ENCODE measurements at places on chromosomes 16 and 17.

DNA sequence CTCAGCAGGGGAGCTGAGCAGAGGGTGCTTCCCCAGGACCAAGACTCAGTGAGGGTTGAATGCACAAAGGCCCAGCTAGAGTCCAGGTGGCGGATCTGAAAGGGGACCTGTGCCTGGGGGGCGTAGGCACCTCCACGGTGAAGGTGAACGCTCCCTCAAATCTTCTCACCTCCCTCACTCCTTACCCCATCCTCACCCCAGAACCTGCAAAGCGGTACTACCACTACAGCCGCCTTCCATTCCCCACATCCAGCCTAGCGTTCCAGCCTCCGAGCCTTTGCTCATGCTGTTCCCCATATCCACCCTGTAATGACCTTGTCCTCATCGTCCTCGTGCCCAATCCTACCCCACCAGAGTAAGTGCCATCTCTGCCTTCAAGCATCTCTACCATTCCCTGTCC, 30.6 kb downstream of the TRPV3 start:
- DNase-seq = no peak

DNA sequence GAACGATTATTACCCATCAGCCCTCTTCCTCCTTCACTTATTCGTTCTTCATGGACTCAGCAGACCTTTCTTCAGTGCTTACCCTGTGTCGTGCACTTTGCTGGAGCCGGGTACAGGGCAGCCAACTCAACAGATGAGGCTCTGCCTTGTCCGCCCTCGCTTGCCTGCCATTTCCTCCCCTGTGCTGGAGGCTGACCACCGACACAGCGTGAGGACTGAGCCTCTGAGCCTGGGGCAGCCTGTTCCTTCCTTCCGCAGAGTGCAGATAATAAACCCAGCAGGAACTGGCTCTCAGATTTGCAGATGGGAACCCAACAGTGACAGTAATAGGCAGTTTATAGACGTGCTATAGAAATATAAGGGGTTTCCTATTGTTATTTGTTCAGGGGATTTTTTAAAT, 7.0 kb upstream of the SLC39A11 start:
- DNase-seq = no peak

DNA sequence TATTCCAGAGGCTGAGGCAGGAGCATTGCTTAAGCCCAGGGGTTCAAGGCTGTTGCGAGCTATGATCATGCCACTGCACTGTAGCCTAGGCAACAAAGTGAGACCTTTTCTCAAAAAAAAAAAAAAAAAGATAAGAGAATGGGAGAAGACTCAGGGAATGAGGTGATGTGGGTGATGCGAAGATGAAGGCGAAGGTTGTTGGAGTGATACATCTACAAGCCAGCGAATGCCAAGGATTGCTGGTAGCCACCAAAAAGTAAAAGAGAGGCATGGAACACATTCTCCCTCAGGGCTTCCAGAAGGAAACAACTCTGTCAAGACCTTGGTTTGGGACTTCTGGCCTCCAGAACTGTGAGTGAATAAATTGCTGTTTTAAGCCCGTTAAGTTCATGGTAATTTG, 26.0 kb upstream of the CNEP1R1 start:
- DNase-seq = no peak

GRCh38 chr17:47708312-47708863, 14.4 kb downstream of the TBKBP1 start:
- DNase-seq = no peak

DNA sequence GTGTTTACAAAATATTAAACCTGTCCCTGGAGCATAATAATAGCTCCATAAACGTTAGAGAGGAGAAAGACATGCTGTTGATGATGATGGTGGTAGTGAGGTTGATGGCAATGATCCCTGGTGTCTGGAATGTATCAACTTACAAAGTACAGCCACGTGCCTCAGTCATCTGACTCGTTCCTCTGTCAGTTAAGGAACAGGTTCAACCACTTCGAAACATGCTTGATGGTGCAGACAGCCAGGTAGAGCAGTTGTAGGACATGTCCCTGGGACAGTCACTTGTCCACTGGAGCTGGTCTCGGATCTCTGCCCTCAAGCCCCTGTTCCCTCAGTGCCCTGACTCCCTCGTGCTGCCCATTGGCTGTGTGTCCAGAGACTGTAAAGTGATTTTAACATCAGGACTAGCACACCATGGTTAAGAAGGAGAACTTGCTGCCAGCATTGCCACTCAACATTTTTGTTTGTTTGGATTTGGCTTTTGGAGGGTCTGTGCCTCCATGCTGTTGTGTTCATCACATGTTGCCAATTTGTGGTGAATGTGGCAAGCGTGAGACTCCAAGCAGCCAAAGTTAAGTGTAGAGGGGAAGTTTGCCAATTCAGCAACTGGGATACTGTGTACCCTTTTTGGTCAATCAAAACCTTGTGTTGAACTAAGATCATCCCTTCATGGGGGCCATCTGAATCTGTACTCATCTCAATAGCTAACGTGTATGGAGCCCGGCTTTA, 16.3 kb upstream of the SALL1 start:
- DNase-seq = no peak

GRCh38 chr17:29828676-29829284, 101.2 kb downstream of the SSH2 start:
- DNase-seq = no peak

DNA sequence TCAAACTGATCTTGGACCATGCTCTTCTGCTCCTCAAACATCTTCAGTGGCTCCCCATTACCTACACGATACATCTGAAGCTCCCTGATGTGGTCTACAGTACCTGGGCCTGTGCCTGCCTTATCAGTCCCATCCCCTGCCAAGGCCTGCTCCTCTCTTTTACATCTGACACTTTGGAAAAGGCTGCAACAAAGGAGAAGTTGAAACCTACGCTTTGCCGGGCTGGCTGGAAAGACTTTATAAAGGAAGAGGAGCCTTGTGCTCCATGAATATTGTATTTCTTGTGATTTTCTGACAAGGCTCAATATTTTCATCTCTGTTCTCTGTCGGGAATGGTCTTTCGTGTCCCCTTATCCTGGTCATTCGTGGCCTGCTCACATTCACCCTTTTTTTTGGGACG, 132.5 kb downstream of the XYLT1 start:
- no peak for DNase-seq

DNA sequence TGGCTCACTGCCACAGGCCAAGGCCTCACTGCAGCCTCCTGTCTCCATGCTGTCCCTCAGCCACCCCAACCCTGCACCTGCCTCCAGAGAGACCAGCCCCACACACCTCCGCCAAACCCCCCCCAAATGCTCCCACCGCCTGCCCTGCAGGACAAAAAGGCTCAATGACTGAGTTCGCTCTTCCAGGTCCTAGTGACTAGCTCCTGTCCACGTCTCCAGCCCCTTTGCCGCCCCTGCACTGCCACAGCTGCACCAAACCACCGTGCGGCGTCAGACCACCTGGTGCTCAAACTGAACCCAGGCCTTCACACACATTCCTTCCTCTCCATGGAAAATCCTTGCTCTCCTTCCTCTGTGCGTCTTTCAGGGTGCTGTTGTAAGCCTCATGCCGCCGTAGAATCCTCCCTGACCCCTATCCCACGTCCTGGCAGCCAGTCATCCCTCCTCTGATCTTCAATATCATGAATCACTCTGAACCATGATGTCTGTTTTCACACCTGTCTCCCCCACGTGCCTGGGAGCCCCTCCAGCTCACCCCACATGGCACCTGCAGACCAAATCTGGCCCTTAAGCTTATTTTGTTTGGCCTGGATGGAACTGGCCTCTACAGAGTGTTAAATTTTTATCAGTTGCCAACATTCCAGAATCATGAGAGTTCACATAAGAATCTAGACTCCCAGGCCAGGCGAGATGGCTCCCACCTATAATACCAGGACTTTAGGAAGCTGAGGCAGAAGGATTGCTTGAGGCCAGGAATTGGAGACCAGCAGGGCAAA, 4.3 kb upstream of the GSG1L start:
- no peak for DNase-seq

GRCh38 chr16:79301051-79301450, 299.5 kb downstream of the MAF start:
- DNase-seq = no peak

GRCh38 chr16:50593410-50594150, 45.4 kb downstream of the NKD1 start:
- no peak for DNase-seq

DNA sequence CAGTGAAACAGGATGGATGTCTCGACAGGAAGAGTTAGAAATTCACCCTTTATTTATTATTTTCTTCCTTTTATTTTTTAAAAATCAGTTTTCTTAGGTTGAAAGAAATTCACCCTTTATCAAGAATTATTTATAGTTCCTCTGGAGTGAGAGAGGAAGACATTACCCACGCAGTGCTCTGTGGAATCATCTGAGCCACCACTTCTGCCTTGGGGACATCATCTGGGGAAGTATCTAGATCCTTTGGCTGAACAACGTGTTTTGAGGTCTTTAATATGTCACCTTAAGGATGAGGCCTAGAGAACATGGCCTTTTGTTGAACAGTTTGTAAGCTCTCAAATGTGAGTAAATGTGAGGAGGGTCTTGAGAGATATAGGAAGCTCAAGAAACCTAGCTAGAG, 183.3 kb downstream of the UTP18 start:
- no peak for DNase-seq

DNA sequence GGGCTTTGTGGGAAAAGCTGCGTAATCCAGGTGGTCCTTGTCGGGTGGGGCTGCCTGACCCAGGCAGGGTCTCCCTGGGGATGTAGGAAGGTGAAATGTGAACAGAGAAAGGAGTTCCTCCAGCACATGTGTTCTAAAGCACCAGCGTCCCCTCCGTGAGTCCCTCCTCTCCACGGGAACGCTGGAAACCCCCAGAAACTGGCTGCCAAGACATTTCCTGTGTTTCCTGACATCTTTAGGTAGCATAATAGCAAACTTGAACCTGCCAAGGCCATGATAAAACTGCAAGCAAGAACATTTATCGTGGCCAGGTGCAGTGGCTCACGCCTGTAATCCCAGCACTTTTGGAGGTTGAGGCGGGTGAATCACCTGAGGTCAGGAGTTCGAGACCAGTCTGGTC, 12.6 kb upstream of the PYDC1 start:
- no peak for DNase-seq

GRCh38 chr17:15271741-15272140, 6.6 kb upstream of the PMP22 start:
- no peak for DNase-seq

DNA sequence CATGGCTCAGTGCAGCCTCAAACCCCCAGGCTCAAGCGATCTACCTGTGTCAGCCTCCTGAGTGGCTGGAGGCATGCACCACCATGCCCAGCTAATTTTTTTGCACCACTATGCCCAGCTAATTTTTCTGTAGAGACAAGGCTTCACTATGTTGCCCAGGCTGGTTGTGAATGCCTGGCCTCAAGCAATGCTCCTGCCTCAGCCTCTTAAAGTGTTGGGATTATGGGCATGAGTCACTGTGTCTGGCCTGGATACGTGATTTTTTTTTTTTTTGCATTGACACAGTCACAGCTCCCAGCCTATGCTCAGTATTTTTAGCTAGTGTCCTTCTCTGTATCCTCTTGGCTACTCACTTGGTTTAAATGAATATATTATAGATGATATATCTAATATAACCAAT, 377.0 kb upstream of the TNRC6C start:
- no peak for DNase-seq

DNA sequence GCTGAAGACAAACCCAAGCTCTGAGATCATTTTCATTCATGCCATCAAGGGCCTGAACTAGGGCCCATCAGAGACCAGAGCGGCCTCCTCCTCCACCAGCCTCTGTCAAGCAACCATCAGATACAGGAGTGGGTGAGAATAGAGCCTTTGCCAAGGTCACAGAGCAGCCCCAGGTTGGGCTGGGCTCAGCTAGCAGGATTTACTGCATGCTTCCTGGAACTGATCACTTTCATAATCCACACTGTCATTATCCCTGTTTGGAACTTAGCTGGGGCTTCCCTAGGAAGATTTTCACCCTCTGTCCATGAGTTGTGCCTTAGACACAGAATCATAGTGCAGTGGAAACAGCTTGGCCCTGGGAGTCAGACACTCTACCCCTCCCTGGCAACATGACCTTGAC, 5.1 kb downstream of the MT4 start:
- no peak for DNase-seq

GRCh38 chr17:57016071-57016763, 38.3 kb downstream of the SCPEP1 start:
- DNase-seq = no peak

- no peak for DNase-seq
These were observed 15.2 kb upstream of the PLD6 start for GRCh38 chr17:17221329-17221728.

- no peak for DNase-seq
These were observed 9.4 kb downstream of the RPH3AL start for GRCh38 chr17:343211-343610.

DNA sequence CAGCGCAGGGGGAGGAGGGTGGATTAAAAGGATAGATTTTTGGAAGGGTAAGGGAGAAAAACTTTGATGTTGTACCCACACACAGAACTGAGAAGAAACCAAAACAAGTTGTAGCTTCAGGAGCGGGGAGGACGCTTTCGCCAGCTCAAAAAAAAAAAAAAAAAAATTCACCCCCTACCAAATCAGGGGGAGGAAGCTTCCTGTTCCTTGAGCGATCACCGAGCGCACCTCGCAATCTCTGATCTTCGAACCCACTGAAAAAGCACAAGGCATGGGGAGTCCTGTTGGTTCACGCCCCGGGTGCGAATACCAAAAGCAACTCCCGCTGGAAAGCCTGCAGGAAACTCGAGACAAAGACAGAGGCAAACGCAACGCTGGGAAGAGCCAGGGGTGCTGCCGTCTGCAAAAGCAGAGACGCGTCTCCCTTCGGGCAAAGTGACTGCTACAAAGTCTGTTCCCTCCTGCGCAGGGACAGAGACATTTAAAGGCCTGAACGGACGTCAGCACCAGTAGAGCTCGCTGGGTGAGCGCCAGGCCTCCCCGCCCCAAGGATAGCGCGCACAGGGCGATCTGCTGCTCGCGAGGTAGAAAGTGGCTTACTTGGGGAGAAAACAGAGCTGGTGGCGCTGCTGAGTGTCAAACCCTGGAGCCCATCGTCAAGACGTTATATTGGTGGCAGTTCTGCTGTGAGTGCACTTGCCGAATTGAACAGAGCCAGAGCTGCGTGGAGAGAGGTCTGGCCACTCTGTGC, 190.4 kb downstream of the USP22 start:
- no peak for DNase-seq

GRCh38 chr17:71184716-71185115, 936.1 kb upstream of the SOX9 start:
- DNase-seq = no peak

DNA sequence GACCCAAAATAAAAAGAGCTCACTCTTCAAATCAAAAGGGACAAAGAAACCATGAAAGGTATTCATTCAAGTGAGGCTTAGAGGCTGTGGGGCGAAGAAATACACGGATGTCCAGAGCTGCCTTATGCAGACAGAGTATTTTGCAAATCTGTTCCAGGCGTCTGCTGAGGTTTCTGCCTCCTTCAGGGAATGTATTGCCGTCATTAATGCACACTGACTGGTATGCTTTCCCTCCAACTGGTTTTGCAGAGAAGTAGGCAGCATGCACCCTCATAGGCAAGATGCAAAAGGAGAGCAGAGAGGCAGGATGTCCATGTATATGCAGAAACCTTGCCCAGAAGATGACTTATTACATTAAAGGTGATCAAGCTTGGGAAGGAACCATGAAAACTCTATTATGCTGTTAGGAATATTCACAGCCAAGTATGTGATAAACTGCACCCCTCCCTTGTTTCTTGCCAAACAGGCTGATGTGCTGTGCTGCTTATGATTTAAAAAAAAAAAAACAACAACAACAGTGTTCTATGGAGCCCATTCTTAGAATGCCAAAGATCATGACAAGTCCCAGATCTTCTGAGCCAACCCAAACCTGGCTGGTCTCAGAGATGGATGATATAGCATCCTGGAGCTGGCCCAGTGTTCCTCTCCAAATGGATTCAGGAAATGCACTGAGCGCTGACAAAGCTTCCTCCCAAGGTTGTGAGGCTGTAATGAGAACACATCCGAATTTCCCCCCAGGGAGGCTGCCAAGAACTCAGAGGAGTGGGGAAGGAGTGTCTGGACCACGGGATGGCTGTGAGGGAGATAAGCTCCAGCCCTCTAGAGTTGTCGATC, 77.6 kb upstream of the HLF start:
- DNase-seq = no peak

All from activated T-helper 9 cell treated with anti-CD3 and anti-CD28 coated beads, Interleukin-2, amount 50 U/mL, for 16 hours (primary cell).